ENCODE measurements at places on chromosomes 6 and 20.

DNA sequence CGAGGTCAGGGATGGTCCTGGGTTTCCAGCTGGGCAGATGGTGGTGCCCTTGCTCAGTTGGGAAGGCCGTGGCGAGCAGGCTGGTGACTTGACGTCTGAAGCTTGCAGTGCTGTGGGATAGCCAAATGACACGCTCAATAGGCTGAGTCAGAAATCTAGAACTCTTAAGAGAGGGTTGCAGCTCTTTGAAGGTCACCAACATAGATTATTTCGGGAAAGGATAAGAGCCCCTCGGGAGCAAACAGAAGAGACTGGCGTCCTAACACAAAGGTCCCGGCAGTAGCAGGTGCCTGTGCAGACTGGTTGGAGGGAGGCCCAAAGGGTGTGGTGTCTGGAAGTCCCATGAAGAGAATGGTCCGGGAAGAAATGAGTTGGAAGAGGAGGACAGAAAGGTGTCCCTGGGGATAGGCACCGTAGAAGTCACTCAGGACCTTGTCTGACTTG lies 18.4 kb downstream of the PKIG start:
- DNase-seq, result no peak

- peak; percentile 35 for DNase-seq
Measured at GRCh38 chr6:118810420-118811027, 83.4 kb upstream of the ASF1A start.

DNA sequence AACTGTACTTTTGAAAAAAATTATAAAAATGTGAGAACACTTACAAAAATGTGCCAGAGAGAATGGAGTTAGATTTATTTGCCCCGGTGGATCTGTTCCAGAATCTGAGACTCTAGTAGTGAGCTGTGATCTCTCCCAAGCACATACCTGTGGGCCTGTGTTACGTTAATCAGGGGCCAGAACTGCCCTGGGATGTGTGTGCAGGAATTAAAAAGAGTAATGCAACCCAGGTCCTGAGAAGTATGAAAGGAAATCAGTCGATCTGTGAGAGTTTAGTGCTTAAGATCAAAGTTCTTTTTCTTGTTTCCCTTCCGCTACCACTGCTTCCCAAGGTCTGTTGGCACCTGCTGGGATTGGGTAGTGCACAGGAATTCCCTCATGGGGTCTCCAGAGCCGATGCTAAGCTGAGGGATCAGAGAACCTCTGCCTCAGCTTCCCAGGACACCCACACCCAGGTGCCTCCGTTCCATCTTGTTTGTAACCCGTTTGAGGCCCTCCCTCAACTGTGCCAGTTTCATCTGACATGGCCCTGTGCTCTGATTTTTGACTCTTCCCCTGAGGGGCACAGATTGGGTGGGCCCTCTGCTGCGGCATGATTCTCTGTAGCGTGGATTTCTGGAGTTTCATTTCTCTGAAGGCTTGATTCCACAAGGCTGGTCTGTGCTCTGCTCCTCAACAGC lies 87.7 kb downstream of the RREB1 start:
- no peak for DNase-seq

- no peak for DNase-seq
Measured at GRCh38 chr6:14555804-14556203, 438.2 kb downstream of the CD83 start.

- no peak for DNase-seq
Measured at GRCh38 chr20:55269913-55270312, 735.4 kb downstream of the CBLN4 start.

DNA sequence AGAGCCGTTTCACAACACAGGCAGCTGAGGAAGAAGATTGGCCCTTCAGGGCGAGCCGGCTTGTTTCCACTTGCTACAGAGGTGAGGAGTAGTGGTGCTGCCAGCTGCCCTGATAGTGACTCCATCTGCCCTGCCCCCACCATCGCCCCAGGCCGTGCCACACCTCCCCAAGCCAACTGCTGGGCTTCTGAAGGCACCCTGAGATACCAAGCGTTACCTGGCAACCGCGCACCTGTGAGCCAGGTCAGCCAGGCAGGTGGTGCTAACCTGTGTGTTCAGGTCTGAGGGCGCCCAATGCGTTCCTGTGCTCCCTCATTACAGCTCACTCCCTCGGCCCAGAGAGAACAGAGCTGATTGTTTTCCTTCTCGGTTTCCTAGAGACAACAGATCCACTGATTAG lies 299.1 kb upstream of the ID4 start:
- DNase-seq, result no peak

DNA sequence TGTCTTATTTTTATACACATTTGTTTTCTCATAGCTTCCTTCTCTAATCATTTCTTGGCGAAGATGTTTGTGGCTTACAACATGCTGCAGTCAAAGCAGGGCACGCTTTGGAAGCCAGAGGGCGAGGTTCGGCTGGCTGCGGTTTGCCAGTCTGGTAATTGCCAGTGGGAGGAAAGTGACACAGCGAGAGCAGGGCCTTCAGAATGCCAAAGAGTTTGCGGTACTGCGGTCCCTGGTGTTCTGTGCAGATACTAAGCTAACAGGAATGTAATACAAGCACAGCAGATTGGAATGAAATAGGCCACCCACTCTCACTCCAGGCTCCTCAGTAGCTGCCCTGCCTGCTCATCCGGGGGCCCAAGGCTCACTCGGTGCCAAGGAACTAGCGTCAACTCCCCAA lies 58.7 kb upstream of the TGM3 start:
- DNase-seq, result peak; percentile 14

- no peak for DNase-seq
Measured at GRCh38 chr20:61963885-61964674, 101.6 kb downstream of the TAF4 start.

GRCh38 chr6:70527071-70527737 lies 39.5 kb upstream of the SDHAF4 start:
- no peak for DNase-seq

- no peak for DNase-seq
Measured at GRCh38 chr6:29814379-29815117, 13.1 kb upstream of the HLA-G start.

All from inflammatory macrophage (primary cell).